Spleen (tissue), 13 donors: ENCODE measurements at places on chromosomes 5 and 9. TPM values are rescaled to one million over a fixed set of nuclear protein-coding genes. Genes with fewer than 3 reads are reported as not detected.

Gene TAF11L6
- not detected for total RNA-seq

Gene SLC4A9
- total RNA-seq = not detected

Gene SELENOP
- total RNA-seq = 1,170 TPM

Gene CARD9
- total RNA-seq = 25.5 TPM

Gene NRG2
- 4.8 TPM for total RNA-seq

Gene PIP5KL1
- total RNA-seq = 0.46 TPM

Gene SPATA24
- total RNA-seq = 3.4 TPM

DNA sequence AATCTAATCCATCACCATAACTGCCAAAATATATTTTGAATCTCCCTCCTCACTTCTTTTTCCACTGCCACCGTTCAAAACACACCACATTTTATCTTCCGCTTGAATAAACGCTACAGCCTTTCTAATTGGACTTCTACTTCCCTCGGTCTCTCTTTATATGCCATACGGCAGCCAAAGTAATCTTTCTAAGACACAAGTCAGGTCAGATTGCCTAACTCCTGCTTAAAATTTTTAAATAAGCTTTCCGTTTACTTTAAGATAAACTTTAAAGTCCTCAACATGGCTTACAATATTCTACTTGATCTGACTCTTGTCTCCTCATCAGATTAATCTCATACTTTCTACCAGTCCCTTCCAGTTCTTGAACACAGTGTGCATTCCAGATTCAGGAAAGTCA, 9.7 kb downstream of the AFF4 start:
- no peak for DNase-seq

DNA sequence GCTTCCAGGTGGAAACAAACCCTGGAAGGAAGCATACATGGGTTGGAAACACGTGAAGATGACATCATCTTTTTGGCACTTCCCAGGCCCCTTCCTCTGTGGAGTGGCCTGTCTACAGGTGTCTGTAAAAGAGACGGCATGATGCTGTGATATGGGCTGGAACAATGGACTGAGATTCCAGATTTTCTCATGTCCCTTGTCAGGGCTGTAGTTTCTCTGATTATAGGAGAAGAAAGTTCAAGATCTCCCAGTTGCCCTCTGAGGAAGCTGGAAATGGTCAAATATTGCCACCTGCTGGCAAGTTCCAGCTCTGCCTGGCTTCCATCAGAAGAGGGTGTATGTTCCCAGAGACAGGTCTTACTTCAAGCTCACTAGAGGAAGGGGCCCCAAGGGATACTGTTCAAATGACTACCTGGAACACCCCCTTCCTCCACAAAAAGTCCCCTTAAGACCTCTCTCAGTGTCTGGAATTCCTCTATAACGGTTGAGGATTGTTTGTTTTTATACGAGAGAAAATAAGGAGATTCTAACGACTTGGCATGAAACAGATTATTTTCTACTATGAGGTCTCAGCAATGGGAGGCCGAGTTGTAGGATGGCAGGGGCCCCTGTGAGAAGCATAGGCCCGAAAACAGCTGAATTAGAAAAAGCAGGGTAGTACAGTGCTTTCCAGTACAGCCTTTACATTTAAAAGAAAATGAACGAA, 7.3 kb upstream of the ANXA6 start:
- DNase-seq = peak; percentile 85

DNA sequence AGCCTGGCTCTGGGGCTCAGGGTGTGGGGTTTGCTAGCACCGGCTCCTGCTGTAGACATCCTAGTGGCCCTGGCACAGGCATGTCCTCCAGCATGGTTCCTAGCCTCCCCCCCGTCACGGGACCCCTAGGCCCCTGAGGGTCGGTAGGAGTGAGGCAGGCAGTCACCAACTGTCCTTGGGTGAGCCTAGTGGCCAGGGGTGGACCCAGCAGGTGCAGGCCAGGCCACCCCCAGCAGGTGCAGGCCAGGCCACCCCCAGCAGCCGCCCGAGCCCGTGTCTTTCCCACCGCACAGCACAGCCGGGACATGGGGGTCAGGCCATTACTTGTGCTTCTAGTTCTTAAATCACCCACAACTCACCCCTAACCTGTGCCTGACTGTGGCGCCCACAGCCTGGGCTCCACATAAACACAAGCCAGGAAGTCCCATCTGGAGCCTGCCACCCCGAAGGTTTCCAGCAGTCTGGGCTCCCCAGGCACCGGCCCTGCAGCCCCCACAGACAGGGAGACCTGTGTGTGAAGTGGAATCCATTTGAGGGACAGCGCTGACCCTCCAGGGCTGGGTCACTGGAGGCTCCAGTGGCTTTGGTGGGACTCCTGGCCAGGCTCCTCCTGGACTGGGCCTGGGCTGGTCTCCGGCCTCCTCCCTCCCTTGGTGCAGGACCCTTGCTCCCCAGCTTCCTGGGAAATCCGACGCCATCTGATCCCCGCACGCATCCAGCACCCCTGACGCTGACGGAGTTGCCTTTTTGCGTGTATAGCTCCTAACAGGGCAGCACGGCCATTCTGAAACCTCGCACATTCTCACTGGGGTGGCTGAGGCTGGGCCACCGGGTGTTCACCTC, 114.1 kb upstream of the LPCAT1 start:
- DNase-seq = peak; percentile 67

DNA sequence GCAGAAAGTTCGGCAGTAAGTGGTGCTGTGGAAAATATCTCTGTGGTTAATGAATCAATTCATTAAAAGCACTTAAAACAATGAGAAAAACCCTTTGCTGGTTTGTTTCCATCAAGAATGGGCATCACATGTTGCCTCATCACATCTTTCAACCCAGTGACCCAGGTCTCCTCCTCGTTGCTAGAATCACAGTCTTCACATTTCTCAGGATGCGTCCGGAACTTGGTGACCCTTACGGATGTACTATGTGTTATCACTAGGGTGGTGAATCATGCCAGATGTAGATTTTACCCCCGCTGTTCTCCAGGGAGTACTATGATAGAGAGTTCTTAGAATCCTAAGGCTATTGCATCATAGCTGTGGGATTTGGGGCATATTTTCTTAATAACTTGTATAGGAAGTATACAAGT, 217.9 kb upstream of the KLF4 start:
- DNase-seq = no peak

- DNase-seq = no peak
Observed at GRCh38 chr9:133467101-133467500, 7.3 kb downstream of the CACFD1 start.

DNA sequence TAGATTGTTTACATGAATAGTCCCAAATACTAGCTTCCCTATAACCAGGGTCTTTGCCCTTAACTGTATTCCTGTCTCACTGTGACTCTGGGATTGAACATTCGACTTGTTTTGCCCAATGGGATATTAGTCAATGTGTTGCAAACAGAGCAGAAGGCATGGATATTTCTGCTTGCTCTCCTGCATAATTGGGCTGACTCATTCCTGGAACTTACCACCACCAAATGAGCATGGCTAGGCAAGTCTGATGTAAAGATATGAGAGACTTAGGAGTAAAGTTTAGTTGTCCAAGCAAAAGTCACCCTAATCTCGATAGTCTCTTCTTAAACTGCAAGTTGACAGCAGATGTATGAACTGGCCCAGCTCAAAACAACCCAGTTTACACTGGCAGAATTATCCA, 273.5 kb upstream of the CCNG1 start:
- no peak for DNase-seq

GRCh38 chr9:79193501-79194223, 378.1 kb upstream of the TLE4 start:
- no peak for DNase-seq

GRCh38 chr5:42057254-42057690, 132.2 kb downstream of the FBXO4 start:
- peak; percentile 56 for DNase-seq

DNA sequence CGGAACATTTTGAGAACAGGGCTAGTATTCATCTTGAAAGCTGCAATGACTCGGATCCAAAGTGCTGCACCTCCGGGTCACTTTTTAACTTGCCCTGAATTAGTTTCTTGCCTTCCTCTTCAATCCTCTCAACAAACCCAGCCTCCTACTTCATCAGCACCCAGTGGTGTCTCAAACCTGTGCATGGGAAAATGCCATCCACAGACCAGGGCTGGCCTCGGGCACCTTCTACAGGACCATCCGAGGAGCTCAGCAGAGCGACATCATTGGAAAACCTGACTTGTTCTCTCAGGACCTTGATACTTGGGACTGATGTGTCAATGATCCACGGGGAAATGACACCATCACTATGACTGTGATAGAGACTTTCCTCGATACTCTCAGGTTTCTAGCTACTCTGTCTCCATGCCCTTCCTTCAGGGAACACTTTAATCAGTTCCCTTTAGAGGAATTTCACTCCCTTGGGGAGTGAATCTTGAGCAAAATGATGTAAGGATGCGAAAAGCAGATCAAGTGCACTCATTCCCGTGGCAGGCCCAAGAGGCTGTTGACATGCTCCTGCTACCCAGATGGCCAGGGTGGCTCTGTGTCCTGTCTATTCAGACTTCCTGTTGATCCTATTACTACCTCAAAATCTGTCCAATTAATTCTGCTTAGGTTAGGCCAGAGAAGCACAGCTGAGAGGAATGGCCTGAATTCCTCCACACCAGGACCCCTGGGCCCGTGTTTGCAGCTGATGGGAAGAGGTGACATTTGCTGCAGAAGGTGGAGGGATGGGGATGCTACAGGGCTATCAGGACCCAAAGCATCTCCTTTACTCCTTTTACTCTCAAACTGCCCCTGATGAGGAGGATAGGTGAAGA, 96.5 kb upstream of the SLC25A48 start:
- no peak for DNase-seq

GRCh38 chr5:3844266-3844665, 248.6 kb downstream of the IRX1 start:
- no peak for DNase-seq

GRCh38 chr9:91211414-91211813, 150.3 kb downstream of the AUH start:
- DNase-seq = no peak

DNA sequence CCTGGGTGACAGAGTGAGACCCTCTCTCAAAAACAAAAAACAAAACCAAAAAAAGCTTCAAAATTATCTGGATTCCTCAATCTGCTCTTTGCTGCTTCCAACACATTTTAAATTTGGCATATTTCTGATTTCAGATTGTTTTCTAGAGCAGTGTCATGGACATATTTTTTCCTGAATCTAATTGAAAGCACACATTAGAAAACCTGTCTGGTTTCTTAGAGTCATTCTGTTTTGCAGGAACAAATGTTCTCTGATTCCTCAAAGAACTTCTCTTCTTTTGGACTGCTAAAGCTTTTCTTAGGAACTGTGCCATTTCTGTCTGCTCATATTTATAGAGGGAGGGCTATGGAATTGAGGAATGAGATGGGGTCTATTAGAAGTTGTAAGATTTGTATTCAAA, 81.6 kb downstream of the RAI14 start:
- no peak for DNase-seq

- no peak for DNase-seq
Observed at GRCh38 chr5:93062548-93062947, 518.5 kb downstream of the NR2F1-AS1 start.

DNA sequence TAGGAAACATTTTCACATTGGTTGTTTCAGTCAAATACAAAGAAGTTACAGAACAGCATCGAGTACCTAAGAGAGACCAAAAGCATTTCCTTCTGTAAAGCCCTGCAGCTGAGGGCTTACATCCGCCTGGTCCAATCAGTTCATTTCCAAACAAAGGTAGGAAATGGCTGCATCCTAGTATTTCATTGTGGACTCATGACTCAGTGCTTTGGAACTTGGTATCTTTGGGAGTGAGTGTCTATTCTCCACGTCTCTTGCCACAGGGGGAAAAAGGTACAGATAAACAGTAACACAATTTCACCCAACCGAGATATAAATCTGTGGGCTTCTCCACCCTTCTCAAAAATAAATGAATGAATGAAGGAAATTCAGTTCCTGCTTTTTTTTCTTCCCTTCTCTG, 75.4 kb downstream of the NFIB start:
- DNase-seq = no peak
